ENCODE measurements at places on chromosomes 16 and 17. TPM values are rescaled to one million over a fixed set of nuclear protein-coding genes. Genes with fewer than 3 reads are reported as not detected.

- DNase-seq: no peak
Measured at GRCh38 chr17:63151941-63152523, 186.0 kb downstream of the TANC2 start.

- peak; percentile 88 for DNase-seq
Measured at GRCh38 chr16:85819245-85819644, 19.8 kb downstream of the COX4I1 start.

DNA sequence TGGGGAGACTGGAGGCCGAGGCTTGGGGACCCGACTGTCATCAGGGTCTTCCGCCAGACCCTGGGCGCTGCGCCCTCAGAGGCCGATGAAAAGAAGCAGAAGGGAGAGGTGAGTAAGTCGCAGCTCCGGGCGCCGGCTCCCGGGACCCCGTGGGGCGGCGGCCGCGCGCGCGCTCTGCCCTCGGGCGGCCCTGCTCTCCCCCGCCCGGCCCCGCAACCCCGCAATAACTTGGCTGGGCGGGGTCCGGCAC, 392 bp upstream of the ABHD15 start:
- DNase-seq: no peak

DNA sequence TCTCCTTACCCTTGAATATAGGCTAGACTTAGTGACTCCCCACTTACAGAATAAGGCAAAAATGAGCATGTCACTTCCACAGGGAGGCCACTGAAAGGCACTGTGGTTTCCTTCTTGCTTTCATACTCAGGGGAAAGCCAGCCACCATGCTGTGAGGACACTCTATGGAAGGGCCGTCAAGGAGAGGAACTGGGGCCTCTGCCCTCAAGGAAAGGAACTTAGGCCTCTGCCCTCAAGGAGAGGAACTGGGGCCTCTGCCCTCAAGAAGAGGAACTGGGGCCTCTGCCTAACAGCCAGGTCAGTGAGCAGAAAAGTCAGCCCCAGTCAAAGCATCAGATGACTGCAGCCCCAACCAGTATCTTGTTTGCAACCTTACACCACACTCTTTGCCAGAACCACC, 30.1 kb downstream of the VPS35 start:
- no peak for DNase-seq

DNA sequence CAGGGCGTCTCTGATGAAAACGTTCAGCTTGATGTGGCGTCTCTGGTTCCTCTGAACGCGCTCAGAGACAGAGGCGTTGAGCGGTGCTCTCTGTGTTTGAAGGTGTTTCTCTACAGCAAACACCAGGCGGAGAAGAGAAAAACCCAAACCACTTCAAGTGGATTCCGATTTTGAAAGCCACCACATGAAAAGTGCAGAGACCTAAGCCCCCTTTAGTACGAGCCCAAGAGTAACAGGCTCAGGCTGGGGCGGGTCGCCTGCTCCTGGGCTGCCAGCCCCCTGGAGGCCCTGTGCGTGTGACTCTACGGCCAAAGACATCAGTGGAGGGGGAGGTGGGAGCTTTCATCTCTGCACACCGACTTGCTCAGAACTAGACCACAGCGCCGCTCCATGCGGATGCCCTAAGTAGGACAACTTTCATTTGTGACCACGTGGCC, 328.4 kb downstream of the MAF start:
- DNase-seq: no peak

DNA sequence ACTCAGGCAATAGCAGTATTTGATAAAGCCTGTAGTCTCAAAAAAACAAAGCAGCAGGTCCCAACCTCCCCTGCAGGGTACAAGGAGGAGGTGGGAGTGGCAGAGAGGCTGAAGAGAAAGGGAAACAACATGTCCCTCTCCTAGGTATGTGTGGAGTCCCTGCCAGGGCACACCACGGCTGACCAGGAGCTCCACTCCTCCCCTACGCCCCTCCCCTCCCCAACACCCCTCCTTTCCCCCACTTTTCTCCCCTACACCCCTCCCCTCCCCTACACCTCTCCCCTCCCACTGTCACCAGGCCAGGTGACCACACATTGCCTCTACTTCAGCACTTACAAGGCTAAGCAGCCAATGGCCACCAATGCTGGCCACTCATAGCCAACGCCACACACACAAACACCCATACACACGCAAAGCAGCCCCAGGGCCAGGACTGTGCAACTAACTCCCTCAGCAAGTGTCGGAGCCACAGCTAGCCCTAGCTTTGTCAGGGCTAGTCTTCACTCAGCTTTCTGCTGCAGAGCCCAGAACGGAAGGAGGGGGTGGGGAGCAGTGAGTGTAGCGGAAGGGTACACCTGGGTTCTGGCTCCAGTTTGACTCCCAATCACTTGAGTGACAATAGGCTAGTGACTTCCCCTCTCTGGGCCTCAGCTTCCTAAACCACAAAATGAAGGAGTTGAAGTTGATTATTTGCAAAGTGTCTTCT, 8.2 kb downstream of the CAVIN1 start:
- no peak for DNase-seq

DNA sequence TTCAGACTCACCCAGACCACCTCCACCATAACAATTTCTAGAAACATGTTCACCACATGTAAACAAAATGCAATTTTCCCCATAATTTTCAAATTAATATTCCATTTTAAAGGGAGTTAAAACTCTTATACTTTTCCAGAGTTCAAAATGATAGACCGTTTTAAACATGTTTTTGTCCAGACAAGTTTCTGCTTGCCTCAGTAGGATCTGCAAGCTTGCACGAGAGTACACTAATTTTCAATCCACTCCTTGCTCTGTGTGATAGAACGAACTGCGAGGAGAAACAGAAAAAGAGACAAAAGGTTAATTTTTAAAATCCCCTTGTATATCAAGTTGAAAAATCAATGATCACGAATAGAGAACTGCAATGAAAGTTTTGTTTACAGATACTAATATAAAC, 7.1 kb downstream of the FAHD1 start:
- no peak for DNase-seq

DNA sequence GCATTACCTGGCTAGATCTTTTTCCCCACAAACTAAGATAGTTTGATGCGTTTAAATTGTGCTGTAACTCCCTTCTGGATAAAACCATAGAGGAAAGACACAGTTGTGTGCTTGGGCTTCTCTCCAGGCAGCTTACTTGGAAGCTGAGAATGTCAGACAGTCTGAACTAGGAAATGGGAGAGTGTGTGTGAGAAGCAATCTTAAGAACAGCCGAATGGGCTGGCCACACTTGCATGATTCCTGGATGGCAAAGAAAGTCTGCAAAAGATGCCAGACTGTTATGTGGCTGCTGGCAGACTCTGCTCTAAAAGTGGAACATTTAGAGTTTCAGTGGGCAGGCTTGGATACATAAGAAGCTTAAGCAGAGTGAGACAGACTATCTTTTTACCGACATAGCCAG, 384.3 kb upstream of the PSMD7 start:
- DNase-seq: no peak

DNA sequence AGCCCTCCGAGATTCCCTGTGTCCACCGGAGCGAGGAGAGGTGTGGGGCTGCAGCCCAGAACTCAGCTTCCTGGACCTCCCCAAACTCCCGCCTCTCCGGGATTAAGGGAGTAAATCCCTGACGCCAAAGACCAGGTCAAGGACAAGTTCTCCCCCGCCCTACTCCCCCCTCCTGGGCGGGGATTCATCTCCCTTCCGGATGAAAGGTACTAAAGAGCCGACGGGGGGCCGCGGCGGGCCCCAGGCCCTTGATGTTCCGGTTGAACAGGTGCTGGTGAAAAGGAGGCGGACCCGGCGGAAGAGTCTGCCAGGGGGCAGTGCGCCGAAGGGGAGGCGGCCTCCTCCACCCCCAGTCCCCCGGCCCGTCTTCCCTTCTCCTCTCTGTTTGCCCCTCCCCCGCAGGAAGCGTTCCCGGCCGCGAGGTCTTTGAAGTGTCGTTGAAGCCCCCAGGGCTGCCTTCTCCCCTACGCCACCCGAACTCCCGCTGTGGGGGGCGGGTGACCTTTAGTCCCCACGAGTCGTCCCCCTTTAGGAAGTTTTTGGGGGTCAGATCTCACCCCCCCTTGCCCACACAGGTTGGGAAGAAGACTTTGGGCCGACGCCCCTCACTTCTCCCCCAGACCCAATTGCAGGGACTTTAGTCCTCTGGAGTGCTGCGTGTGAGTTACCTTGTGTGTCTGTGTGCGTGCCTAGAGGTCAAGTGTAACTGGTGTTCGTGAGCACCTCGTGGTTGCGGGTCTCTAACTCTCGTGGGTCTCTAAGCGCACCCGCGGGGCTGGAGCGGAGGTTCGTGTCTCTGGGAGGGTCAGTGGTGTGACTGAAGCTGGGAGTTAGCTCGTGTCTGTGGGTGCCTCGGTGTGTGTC, 1.1 kb upstream of the MLLT6 start:
- no peak for DNase-seq

DNA sequence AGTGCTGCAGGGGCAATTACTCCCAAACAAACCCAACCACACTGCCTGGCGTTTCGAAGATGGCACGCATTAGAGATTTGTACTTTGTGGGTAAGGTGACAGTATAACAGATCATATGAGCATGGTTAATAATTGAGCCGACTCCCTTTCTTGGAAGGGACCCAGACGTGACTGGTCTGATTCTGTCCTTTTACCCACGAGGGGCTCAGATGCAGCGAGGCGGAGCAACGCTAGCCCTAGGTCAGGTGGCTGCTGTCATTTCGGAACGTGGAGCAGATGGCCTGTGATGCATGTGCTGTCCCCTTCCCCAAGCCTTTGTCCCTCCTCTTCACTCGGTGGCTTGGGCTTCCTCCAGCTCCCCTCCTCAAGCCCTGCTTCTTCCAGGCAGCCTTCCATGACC, 84.2 kb downstream of the SNX29 start:
- DNase-seq: no peak

- no peak for DNase-seq
Measured at GRCh38 chr17:79818026-79818758, 21.0 kb downstream of the CBX4 start.

Gene TMEM235
- not detected for polyA plus RNA-seq

Gene CD300E
- not detected for polyA plus RNA-seq

All from A549 (cell line).